ENCODE measurements at places on chromosomes 11 and 22. TPM values are rescaled to one million over a fixed set of nuclear protein-coding genes. Genes with fewer than 3 reads are reported as not detected.

Gene C11orf91
- total RNA-seq: not detected

Gene UBQLN3
- total RNA-seq: 0.37 TPM

Gene CARD10
- 1.5 TPM for total RNA-seq

GRCh38 chr22:37909766-37910165 is 3.7 kb downstream of the MICALL1 start:
- no peak for DNase-seq

DNA sequence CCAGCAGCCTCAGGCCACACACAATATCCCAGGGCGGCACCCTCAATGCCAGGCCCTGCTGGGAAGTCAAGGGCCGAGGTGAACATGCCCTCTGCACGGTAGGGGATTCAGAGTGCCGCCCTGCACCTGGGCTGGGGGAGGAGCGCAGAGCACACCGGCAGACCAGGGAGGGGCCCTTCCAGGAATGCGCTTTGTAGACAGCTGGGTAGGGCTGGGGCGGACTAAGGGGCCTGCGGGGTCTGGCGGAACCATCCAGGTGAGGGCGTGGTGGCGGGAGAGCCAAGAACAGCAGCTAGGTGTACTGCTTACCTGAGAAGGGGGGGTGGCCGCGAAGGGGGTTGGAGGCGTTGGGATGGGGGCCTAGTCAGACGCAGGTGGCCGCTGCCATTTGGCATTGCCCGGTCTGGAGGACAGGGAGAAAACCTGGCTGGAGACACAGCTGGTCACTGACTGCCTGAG is 26.0 kb downstream of the DUSP8 start:
- DNase-seq: no peak

DNA sequence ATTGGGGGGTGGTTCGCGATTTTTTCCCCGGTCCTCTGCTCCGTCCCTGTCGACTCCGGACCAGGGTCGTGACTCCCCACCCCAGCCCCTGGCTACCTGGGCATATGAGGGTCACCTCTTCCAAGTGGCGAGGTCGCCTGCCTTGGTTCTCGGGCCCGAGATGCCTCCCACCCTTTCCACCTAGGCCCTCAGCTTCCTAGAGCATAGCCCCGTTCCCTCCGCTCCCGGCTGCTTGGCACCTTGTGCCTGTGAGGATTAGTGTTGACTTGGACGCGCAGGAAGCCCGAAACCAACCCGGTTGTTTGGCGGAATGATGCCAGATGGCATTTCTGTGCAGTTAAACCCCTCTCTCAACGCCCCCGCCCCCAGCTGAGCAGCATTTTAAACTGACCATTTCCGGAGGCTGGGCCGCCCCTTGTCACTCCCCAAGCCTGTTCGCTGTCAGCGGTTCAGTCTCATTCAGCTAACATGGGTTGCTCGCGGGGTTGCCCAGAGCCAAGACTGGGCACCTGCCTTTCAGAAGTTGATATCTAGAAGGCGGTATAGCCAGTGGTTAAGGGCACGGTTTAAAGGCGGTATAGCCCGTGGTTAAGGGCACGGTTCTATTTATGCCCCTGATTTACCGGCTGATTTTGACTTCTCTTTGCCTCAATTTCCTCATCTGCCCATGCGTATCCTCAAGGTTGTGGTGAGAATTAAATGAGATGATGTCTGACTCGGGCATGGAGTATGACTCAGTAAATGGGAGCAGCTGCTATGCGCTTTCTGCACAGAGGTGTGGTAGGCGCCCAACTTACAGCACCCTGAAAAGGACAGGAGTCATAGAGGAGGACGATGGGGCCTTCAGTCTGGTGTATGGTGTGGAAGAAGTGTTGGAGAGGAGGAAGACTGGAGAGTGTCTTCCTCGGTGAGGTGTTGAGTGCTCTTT is 639 bp downstream of the INCENP start:
- peak; percentile 52 for DNase-seq

DNA sequence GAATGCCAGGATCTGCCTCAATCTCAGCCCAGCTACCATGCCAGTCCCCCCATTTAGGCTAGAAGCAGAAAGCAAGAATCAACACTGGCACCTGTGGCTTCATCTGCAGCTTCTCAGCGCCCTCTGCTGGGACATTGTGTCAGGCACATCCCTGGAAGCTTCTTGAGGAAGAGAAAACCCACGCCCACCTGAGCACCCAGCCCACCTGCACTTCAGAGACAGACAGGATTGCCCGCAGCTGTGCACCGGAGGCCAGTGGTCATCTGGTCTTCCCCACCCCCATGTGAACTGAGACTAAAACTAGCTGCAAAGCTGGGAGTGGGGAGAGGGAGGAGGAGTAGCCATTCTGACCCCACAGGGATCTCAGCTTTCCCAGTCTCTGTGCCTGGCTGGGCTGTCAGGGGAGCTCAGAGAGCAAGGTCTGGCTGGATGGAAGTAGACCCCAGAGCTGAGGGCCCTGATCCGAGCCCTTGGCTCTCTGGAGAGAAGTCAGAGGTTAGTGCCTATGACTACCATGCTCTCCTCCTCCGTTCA is 66.8 kb downstream of the FEZ1 start:
- DNase-seq: peak; percentile 83
